ENCODE measurements at places on chromosomes 6 and 20.
A peak's percentile ranks its signal among the peaks of the same experiment; 100 is the strongest.

DNA sequence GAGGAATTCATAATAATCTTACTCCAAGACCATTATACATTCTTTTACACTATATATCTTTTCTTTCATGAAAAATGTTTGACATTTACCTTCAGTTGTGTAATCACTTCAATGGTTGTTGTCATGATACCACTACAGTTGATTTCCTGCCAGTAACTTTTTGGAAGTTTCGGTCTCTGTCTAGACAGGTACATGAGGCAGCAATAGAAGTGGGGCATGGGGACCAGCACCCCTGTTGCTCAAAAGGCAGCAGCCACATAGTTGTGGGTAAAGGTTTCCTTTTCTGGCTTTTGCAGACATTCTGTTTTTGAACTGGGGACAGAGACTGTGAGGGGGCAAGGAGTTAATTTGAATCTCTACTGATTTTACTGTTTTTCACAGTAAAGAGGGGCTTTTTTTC lies 14.1 kb downstream of the SAMD5 start:
- no peak for DNase-seq

- DNase-seq, result no peak
Observed at GRCh38 chr6:5093231-5094015, 8.3 kb downstream of the PPP1R3G start.

- no peak for DNase-seq
Observed at GRCh38 chr6:136404627-136405419, 115.2 kb upstream of the BCLAF1 start.

DNA sequence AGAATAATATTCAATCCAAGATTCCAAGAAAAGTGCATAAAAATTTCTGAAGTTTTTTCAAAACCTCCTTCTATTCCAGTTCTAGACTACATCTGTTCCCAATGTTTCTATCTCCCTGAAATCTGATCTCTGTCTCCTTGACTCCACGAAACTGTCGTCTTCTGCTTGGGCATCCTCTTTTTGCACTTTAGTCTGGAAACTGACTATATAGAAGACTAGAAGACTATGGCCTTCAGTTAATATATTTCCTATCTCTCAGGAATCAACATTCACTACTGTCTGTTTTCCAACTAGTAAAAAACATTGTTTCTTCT lies 745.4 kb upstream of the ADGRB3 start:
- no peak for DNase-seq

DNA sequence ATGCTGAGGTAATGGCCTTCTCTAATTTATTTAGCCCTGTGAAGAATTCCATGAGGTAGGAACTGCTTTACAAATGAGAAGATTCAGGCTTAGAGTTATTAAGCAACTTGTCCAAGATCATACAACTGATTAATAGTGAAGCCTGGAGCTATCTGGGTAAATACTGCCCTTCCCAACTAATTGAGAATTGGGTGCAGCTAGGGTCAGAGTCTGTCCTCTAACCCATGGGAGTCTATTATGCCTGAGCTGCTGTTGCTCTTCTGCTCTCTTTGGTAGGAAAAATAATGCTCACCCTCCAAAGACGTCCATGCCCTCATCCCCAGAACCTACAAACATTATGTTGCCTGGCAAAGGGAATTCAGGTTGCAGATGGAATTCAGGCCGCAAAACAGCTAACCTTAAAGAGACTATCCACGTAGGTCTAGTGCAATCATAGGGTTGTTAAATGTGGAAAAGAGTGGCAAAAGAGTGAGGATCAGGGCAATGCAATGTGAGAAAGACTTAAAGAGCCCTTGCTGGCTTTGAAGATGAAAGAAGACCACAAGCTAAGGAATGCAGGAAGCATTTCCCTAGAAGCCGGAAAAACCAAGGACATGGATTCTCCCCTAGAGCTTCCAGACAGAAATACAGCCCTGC lies 90.1 kb downstream of the SPTLC3 start:
- DNase-seq, result no peak

GRCh38 chr6:161217628-161218027 lies 56.2 kb downstream of the AGPAT4 start:
- DNase-seq, result no peak

DNA sequence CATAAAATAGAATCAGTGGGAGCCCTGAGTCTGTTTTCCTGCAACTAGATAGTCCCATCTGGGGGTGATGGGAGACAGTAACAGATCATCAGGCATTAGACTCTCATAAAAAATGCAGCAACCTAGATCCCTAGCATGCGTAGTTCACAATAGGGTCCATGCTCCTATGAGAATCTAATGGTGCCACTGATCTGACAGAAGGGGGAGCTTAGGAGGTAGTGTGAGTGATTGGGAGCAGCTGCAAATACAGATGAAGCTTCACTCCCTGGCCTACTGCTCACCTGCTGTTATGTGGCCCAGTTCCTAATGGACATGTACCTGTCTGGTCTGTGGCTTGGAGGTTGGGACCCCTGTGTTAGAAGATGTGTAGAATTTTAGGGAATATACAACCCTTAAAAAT lies 904.5 kb upstream of the EPHA7 start:
- no peak for DNase-seq

- no peak for DNase-seq
Observed at GRCh38 chr6:71029555-71029954, 72.7 kb upstream of the B3GAT2 start.

DNA sequence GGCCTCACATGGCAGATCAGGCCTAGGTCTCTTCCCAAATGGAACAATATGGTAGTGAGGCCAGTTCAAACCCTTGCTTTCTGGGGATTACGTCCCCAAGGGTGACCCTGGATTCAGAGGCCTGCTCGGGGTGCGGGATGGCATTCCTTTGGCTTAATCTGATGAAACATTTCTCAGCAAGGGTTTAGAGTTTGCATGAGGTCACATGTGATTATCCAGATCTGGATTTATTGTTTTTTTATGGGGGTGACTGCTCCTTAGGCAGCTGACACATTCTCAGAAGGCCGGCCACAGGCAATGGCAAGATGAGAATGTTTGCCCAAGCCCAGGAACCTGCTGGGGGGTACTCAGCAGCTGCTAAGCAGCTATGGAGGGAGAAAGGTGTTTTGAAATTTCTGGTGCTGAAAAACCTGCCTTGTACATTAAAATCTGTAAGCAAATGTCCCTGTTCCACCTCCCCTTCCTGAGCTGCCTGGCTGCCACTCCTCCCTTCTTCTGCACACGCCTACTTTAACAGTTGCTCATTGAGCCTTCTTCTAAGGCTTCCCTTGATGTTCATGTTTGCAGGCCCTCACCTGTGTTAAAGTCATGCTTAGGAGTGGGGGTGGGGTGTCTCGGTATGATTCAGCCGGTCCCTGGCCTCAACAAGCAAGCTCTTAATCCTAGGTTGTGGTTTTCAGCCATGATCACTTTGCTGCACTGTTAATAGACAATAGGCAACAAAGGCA lies 37.9 kb upstream of the FUCA2 start:
- DNase-seq, result peak; percentile 72

GRCh38 chr6:124479991-124480430 lies 482.2 kb upstream of the RNF217 start:
- no peak for DNase-seq

DNA sequence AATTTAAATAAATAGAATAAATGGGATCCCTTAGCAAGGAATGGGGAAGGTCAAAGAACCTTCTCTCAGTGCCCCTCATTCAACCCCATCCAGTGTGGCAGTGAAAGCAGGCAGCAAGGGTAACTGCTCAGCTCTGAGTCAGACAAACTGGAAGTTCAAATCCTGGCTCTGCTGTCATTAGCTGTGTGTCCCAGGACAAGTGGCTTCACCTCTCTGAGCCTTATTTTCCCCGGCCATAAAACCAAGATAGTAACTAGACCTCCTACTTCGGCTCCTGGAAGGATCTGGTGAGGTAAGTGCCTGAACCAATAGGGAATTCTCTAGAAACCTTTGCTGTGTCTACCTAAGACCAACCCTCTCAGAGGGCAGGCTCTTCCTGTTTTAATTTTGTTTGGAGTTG lies 4.1 kb downstream of the GHRH start:
- DNase-seq, result no peak

DNA sequence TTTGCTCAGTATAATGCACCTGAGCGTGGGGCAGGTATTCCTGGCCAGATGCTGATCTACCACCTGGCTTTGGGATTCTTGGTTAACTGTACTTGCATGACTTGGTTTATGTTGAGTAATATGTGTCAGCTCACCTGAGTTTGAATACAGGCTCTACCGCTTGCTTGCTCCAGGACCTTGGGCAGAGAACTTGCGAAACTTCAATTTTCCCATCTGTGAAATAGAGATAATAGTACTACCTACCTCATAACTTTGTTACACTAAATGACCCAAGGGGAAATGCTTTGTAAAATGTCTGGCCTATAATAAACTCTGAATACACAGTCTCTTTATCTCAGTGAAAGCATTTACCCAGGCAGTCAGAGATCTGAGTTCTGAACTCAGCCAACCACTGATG lies 51.8 kb downstream of the SCAND1 start:
- DNase-seq, result no peak

- DNase-seq, result no peak
Observed at GRCh38 chr6:149094156-149094555, 223.4 kb upstream of the TAB2 start.

- no peak for DNase-seq
Observed at GRCh38 chr6:113539202-113539601, 317.9 kb upstream of the MARCKS start.

GRCh38 chr6:63637865-63638445 lies 2.4 kb downstream of the PHF3 start:
- DNase-seq, result no peak

GRCh38 chr20:49496043-49496442 lies 13.6 kb upstream of the KCNB1 start:
- no peak for DNase-seq

GRCh38 chr6:39910164-39910563 lies 24.1 kb downstream of the MOCS1 start:
- no peak for DNase-seq

DNA sequence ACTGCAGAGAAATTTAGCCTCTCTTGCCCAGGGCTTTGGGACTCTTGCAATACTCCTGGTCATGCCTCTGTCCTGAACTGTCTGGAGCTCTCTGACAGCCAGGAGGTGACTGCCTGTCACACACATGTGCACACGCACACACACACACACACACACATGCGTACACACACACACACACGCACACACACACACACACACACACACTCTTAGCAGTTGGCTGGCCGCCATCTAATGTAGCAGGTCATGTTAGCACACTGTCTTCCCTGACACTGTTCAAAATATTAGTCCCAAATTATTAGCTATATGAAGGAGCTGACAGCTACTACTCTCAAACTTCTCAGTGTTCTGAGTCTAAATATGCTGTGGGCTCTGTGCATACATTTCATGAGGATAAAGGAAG lies 60.9 kb downstream of the IPCEF1 start:
- DNase-seq, result no peak

DNA sequence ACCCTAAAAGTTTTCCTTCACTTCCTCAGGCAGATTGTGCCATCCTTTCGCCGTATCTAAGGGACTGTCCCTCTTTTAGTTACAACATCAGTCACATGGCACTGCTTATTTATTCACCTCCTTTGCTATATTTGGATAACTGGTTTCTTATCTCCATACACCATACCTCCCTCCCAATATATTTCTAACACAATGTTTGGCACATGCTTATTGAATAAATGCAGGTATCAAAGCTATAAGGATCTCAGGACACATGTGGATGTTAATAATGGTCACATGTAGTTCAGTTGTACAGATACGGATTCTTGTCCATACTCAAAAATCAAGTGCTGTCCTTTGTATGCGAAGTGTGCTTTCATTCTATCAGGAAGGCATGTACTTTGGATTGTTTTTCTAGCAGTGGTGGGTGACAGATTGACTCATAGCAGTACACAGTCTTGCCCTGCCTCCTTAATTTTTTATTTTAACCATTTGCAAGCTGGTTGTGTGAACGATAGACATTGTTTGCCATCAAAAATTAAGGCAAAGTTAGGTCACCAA lies 407.1 kb upstream of the RUNX2 start:
- no peak for DNase-seq

DNA sequence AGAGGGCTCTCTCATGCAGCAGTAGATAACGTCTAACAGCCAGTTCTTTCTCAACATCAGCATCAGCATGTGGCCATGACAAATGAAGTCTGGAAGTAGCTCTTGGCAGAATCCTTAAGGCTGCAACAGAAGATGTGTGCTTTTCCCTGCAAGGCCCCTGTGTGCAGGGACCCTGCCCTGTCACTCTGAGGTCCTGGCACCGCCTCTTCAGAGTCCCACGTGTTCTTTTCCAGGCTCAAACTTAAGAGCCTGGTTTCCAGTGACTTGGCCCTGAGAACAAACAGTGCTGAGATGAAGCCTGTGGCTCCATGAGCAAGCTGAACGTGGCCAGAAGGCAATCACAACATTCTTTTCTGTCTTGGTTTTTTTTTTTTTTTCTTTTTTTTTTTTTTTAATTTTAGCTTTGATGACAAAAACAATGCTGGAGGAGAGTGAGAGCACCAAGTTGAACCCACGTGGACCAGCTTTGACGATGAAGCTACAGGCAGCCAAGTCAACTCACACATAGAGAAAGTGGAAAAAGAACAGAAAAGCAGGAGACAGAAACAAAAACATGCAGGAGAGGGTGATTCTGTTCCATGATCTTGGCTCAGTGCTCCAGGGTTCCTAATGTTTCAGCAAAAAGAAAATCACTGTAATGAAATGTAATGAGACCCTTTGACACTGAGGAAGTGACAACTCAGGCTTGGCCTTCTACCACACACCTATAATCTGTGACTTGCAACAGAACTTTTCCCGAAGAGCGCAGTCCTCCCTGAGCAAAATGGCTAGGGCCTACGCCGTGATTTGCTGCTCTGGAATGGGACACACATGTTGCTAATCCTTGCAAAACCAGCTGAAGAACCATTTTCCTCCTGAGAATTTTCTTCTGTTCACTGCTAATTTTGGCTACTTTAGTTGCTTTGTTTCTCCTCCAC lies 86.1 kb downstream of the FOXC1 start:
- no peak for DNase-seq

GRCh38 chr20:8996817-8997512 lies 71.9 kb upstream of the PLCB4 start:
- no peak for DNase-seq

GRCh38 chr6:27542485-27542884 lies 69.6 kb upstream of the ZNF184 start:
- DNase-seq, result no peak

- peak; percentile 51 for DNase-seq
Observed at GRCh38 chr6:156804402-156804801, 27.2 kb downstream of the ARID1B start.

- DNase-seq, result no peak
Observed at GRCh38 chr6:158060455-158061360, 79.0 kb downstream of the SYNJ2 start.

- DNase-seq, result no peak
Observed at GRCh38 chr20:1283522-1284510, 17.7 kb downstream of the SNPH start.

DNA sequence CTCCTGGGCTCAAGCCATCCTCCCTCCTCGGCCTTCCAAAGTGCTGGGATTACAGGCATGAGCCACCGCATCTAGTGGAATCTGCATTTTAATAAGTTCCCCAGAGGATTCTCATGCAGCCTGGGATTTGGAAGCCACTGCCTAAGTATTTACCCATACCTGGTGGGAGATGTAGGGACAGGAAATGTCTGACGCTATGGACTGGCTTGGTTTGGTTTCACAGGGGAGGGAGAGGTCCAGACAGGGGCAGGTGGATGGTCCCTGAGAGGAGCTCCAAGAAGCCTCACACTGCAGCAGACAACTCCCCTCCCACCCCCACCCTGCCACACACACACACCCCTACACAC lies 4.4 kb downstream of the VSTM2L start:
- DNase-seq, result no peak

All from activated CD4-positive, alpha-beta T cell treated with anti-CD3 and anti-CD28 coated beads for 48 hours (primary cell).